Activated CD8-positive, alpha-beta memory T cell treated with anti-CD3 and anti-CD28 coated beads for 1 hour (primary cell): ENCODE measurements at places on chromosomes 3 and 15.
A peak's percentile ranks its signal among the peaks of the same experiment; 100 is the strongest.

GRCh38 chr15:100879464-100880138 is at the start of gene ALDH1A3:
TSS of gene ALDH1A3 (plus strand) at chr15:100879831. CDS start at chr15:100879908, 77 bp downstream.
- no peak for DNase-seq

- no peak for DNase-seq
Measured at GRCh38 chr15:56939257-56939656, 20.8 kb downstream of the TCF12 start.

DNA sequence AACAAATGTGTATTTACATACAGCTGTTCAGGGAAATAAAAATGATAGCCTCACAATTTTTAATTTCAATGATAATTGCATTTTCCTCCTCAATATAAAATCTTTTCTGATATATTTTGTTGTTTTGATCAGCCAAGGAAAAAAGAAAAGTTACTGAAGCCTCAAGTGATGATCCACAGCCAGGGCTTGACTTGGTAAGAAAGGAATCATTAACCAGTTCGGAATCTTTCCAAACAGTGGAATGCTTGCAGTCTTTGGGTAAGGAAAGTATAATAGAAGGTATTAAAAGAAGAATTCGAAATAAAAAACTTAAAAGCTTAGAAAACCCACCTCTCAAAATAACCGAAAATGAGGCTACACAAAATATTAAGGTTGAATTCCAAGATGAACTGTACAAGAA is 1.0 kb downstream of the TOPAZ1 start:
- DNase-seq: no peak

DNA sequence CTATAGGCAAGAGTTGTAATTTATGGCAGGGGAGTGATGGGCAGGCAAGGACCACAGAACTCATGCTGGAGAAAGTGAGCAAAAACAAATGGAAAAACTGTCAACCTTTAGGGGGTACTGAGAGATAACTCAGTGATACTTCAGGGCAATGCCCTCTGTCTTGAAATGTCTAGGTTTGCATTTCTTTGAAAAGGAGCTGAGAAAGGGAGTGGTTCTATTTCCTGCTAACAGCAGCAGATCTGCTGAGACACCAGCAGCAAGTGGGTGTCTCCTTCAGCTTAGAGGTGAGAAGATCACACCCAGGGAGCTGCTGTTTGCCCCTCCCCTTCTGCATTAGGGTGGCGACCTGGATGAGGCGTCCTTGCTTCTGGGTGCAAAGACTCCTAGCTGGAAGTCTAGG is 42.3 kb upstream of the XIRP1 start:
- DNase-seq: no peak

GRCh38 chr15:26771578-26772153 is 1.2 kb downstream of the GABRB3 start:
- no peak for DNase-seq

GRCh38 chr15:77026501-77027110 is 31.7 kb downstream of the PSTPIP1 start:
- no peak for DNase-seq

DNA sequence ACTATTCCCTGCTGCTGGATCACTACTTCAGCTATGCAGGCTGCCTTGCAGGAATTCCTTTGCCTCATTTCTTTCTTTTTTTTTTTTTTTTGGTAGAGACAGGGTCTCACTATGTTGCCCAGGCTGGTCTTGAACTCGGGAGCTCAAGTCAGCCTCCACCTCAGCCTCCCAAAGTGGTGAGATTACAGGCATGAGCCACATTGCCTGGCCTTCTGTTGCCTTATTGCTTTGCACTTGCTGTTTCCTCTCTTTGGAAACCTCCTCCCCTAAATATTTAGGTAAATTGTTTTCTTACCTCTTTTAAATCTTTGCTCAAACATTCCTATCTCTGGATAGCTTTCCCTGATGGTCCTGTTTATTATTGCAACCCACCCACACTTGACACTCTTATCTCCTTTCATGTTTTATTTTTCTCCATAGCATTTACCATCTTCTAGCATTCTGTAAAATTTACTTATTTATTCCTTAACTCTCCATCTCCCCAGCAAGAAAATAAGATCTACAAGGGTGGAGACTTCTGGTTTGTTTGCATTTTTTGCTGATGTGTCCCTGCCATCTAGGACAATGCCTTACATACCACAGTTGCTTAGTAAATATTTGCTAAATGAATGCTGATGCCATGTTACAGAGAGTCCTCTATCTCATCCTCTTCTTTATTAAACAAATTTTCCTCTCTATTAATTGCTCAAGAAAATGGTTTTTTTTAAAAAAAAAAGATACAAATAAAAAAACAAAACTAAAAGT is 134.8 kb downstream of the P2RY1 start:
- DNase-seq: no peak

DNA sequence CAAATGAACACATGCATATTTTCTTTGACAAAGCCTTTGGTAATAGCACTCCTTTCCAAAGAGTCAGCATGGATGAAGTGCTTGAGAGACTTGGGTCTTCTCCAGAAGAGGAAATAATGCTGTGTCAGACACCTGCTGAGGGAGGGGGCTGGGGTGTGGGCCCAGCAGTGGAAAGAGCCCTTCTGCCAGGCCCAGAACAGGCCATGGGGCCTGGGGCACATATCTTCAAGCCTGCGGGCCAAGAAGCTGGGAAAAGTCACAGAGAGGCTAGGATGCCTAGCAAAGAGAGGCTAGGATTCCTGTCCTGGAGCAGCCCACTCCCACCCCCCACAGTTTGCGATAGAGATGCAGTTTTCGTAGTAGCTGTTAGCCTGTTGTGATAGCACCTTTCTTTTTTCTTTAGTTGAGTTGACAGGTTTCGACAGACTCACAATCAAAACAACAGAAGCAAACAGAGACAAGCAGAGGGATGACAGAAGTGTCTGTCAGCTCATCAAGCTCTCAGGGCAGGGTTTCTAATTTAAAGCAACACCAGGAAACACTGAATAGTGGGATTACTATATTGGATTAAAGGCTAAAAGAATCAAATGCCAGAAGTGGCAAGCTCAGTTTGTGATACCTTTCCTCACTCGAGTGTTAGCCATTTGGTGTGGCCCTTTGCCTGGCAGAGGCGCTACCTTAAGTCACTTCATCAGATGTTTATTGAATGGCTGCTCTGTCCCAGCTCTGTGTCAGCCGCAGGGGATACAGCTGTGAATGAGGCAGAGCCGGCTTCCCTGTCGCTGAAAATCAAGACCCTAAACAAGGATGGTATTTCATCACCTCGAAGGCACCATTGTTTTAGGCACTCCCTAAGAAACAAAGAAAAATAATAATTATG is 19.0 kb downstream of the CMTM7 start:
- no peak for DNase-seq

- peak; percentile 9 for DNase-seq
Measured at GRCh38 chr3:126197854-126198584, 17.6 kb upstream of the ALDH1L1 start.

GRCh38 chr15:22226034-22226790 is 145.9 kb downstream of the OR4M2 start:
- DNase-seq: no peak

GRCh38 chr3:166955201-166955939 is 424.7 kb downstream of the ZBBX start:
- no peak for DNase-seq

- DNase-seq: peak; percentile 71
Measured at GRCh38 chr15:40274350-40275274, 8.3 kb downstream of the ANKRD63 start.

- no peak for DNase-seq
Measured at GRCh38 chr15:34275154-34275553, 50.3 kb downstream of the EMC4 start.

DNA sequence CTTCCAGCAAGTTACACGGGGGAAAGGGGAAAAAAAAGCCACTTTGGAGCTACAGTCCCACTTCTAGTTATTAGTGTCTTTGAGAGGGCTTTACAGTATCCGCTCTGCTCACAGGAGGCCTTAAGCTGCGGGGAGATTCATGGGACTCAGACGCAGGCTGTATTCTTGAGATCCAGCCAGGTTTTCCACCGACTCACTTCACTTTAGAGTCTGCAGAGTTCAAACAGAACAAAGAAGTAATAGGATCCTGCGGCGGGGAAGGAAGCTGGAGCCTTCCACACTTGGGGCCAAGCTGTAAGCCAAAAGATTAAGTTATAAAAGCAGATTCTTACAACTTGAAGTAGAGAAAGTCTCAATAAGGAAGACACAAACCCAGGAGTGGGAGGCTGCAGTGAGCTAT is 60.2 kb upstream of the FAM174B start:
- DNase-seq: no peak

DNA sequence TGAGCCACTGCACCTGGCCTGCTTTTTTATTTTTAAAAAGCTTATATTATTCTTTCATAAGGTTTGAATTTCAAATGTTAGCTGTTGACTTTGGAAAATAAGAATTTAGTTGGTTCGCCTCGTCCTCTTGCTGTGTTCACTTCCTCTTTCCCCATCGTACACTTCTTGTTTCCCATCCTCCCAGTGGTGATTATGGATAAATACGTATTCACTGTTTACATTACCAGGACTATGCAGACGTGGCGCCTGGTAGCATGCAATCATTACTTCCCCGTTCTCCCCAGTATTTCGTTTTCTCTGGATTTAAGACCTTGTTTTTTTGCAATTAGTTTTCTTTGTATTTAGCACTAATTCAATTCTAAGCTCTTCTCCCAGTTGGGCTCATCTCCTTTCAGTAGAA is 70.1 kb downstream of the LMLN start:
- no peak for DNase-seq

GRCh38 chr15:43769584-43770228 is 7.1 kb downstream of the ELL3 start:
- peak; percentile 46 for DNase-seq

- no peak for DNase-seq
Measured at GRCh38 chr15:64122936-64123351, 27.2 kb downstream of the SNX1 start.

DNA sequence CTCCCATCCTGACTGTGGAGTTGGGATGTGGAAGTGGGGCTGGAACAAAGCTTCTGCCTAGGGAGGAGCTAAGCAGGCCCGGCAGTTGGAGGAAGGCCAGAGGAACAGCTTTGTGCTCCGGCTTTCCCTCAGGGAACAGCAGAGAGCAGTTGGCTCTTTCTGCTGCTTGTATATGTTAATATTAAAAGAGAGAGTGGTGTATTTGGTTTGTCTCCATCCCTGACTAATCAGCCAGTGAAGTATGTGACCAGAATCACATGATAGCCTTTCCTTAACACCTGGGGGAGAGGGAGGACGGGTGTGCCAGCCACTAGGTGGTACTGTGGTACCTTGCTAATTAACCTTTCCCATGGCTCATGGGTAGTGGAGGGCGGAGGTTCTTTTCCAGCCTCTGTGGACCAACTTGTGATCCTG is 10.0 kb downstream of the EIF2B5 start:
- DNase-seq: no peak

- DNase-seq: no peak
Measured at GRCh38 chr15:49621401-49621811, 558 bp downstream of the DTWD1 start.

- no peak for DNase-seq
Measured at GRCh38 chr3:152389316-152389934, 120.7 kb downstream of the MBNL1 start.

DNA sequence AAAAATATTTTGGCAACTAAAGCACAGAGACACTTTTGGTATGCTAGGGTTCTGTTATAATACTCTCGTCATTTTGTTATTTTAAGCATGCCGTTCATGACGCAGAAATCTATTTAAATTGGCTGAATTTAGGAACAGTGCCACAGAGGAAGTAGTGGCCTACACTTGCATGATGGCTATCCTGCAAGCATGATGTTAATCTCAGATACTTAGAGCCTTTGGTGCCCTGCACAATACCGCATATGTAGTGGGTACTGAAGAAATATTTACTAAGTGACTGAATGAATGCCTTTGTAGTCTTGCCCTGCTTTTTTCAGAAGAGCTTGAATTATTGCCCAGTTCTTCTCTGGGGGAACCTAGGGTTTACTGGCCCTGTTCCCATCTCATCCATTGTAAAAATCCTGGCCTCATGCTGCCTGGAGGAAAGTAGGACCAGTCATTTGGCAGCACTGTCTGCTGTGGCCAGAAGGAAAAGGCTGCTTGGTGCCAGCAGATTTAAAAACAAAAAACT is 79.0 kb downstream of the SERPINI1 start:
- DNase-seq: no peak

DNA sequence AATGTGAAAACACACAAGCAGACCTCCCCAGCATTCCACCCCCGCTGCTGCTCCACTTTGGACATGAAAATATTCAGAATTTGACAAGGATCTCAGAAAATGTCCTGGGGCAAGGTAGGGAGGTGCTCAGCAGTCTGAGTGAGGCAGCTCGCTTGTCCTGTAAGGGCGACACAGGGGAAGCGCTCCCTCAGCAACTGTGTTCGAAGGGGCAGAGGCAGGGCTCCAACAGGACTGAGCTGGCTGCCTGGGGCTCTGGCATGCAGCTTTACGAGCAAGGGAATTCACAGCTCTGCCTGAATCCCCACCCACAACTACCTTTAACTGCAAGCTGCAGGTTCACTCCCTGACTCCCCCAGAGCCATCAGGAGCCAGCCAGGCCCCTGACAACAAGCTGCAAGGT is 287.0 kb upstream of the LYSMD4 start:
- DNase-seq: no peak

DNA sequence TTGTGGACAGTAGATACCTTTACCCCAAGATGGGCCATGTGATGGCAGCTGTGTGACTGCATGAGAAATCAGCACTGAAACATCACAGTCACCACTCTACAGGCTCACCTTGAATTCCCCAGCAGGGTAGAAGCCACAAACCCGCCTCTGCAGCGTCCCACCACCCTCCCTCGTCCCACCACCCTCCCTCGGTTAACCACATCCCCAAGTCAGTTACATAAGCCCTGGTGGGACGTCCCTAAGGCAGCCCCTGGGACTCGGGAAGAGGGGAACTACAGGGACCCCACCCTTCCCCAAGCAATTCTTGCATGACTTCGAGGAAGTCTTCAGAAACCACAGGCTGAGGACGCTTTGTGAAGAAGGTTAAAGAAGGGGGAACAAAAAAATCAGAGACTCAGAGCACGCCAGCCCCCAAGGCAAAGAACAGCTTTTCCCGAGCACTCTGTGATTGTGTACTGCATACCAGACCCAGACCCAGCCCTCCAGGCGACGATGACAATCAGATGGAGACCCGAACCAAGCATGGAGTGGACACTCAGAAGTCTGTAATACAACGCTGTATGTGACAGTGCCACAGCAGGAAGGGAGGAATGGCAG is 60.5 kb downstream of the SH3BP5 start:
- DNase-seq: peak; percentile 64

DNA sequence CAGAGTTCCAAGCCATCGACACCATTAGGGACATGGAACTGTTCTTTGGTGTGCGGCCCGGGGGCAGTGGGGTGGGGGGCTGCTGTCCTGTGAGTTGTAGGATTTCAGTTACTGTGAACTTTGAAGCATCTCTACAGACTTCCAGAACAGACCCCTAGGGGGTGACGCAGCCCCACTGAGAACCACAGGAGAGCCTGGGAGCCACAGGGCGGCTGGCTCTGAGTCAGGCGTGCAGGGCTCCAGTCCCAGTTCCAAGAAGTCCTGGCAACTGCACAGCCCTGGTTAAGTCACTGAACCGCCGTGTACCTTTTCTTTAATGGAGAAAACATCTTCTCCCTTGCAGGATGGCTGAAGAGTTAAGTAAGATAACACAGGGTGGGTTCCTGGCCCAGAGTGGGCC is 23.5 kb upstream of the LRTM1 start:
- no peak for DNase-seq
